ENCODE measurements at places on chromosomes 13 and 19.

- no peak for DNase-seq
Observed at GRCh38 chr19:58356766-58357480, 3.6 kb upstream of the A1BG start.

DNA sequence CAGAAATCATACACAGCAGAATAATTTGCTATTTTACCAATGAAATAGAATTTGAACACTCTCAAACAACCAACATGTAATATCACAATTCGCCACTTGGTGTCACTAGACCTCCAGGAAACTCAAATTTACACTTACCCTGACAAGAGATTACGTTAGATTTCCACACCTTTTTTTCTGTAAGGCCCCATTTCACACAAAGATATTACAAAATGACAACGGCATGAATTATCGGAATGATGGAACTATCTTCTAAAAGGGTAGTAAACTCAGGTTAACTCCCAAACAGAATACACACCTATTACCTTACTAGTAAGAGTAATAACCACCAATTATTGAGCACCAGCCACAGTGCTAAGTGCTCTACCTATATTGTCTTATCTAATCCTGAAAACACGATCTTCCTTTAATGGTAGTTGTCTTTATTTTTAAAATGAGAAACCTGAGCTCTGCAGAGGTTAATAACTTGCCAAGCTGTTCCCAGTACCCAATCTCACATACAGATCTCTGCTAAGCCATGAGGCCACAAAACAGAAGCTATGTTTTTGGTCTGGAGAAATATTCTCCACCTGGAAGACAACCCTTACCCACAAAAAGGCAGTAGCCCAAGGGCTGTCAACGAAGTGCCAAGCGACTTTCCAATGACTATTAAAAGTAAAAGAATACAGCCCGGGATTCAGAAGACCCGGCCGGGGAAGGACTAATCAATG lies 152.4 kb downstream of the DCLK1 start:
- no peak for DNase-seq

- no peak for DNase-seq
Observed at GRCh38 chr19:58563034-58563573, 4.7 kb upstream of the UBE2M start.

DNA sequence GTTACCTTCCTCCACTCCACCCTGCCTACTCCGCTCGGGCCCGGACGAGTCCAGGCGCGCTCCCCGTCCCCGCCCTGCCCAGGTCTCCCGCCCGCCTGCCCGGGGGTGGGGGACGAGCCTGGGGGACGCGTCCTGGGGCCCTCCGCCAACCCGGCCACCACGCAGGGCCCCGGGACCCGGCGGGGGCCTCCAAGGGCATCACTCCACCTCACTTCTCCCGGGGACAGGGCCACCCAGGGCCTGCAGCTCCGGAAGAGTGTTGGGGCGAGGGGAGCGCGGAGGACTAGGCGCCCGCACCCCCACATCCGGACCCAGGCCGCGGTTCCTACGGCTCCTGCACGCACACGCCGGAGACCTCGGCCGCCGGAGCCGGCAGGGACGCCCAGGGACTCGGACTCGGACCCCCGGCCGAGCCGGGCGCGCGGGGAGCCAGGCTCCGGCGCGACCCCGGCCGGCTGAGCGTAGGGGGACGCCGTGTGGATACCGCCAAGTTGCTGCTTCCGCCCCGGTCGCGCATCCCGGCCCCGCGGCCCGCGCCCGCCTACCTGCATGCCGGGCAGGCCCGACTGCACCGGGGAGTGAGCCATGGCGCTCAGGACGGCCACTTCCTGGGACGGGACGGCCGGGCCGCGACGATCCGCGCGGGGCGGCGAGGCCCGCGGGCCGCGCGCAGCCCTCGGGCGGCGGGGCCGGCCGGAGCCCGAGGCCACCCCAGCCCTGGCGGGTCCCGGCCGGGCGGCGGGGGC lies 534 bp downstream of the STK24 start:
- no peak for DNase-seq

DNA sequence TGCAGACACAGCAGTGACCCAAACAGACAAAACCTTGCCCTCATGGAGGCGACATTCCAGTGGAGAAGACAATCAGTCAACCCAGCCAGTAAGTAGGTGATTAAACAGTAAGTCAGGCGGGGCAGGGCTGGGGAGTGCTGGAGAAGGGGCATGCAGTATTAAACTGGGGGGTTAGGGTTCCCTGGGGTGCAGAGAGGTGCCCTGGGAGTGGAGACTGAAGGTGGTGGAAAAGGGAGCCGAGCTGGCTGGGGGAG lies 31.2 kb upstream of the FXYD3 start:
- DNase-seq: no peak

DNA sequence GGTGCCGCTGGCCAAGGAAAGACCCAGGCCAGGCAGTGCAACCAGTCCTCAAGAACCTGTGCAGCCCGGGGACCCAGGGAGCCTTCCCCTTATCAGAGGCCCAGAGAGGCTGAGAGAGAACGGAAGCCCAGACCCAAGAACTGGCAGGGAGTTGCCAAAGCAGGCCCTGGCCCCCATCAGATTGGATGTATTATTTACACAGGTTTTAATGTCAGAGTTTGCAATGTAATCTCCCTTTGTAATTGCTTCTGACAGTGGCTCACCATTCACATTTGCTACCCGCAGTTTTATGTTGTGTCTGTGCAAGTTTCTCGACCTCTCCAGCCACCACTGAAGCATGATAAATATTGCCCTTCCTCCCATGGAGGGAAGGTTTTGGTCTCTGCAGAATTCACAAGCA lies 660.9 kb downstream of the LIG4 start:
- no peak for DNase-seq

DNA sequence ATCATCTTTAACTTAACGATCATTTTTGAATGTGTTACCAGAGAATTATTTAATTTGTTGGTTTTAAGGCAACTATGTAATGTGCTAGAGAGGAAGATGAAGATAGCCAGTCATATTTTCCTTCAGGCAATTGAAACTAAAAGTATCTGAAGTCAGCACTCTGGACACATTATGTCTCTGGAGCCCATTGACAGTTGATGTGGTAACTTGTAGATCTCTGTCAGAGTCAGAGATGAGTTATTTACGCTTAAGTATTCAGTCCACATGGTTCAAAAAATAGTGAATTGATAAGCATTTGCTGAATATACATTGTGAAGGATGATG lies 2.1 kb downstream of the ZMYM2 start:
- DNase-seq: no peak

DNA sequence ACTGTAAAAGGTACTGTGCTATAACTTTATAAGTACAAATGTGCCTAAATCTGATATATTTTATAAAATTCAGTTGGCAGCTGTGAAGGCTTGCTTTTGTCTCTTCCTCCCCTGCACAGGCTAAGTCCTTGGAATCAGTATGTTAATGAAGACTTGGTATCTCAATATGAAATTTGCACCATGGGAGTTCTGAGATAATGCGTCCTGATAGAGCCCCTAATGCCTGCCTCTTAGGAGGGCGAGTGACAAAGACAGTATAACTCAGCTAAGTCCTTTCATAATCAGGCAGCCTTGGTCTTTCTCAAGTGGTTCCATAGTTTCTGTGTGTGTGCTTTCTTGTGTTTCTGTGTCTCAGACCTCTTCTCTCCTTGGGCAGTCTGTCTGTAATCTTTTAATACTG lies 14.7 kb downstream of the LRCH1 start:
- no peak for DNase-seq

DNA sequence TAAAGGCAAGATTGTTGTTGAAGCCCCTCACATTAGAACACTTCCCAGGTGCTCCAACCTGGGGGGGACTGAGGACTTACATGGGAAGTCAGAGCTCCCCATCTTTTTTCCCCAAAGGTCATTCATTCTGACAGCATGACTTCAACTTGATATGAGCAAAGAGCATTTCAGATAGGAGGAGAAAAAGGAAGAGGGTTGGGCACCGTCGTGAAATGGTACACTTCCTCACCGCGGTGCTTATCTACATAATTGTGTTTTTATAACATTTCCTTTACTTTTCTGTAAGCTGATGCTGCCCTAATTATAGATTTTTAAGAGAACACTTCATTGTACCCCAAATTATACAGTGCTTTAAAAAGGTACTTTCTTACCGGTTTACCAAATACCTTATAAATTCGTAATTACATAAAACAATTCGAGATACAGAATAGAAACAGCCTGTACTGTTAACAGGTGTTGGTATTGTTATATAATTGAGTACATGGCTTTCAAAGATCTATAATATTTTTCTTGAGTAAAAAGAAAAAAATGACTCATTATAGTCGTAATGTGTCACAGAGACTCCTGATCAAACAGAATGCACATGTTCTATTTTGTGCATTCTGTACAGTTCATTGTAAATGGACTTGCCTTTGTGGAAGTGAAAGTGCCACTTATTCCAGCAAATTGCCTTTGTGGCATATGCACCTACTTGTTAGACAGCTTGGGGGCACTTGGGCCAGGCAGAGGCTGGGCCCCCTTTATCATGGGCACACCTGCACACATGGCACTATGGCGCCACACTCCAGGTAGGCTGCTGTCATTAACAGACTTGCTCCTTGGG lies 81.8 kb downstream of the GGACT start:
- DNase-seq: no peak

DNA sequence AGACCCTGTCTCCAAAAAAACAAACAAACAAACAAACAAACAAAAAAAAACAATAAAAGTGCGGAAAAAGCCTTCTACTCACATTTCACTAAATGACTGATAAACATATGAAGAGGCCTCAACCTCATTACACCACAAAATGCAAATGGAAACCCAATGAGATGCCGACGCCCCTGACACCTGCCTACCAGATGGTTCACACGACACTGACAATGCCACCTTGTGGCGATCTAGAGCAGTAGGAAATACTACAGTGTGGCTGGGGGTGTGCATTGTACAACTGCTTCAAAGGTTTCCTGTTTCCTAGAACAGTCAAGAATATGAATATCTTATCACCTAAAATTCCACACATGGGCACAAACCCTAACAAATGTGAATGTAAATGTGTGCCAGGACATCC lies 14.0 kb downstream of the SCGB2B2 start:
- DNase-seq: peak; percentile 44

DNA sequence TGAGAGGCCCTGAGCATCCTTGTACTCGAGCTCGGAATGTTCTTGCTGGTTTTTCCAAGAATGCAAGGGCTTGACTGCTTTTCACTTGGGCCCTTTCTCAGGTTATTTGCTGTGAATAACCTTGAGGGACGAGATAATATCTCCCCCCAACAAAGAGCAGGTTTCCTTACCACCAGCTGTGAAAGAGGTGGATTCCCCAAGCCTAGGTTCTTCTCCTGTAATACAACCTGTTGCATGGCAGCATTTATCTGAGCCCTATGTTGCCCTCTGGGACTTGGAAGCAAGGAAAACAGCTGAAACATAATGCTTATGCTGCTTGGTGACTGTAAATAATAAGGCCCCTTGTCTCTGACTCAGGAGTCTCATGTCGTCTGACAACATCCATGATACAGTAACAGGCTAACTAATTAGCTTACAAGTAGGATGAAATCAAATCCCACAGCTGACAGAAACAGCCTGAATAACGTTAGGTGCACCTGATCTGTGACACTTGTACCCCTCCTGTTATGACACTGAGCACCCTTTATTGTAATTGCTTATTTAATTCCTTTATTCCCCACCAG lies 43.6 kb upstream of the RCBTB2 start:
- no peak for DNase-seq

GRCh38 chr13:57527114-57527735 lies 104.3 kb upstream of the PCDH17 start:
- no peak for DNase-seq

DNA sequence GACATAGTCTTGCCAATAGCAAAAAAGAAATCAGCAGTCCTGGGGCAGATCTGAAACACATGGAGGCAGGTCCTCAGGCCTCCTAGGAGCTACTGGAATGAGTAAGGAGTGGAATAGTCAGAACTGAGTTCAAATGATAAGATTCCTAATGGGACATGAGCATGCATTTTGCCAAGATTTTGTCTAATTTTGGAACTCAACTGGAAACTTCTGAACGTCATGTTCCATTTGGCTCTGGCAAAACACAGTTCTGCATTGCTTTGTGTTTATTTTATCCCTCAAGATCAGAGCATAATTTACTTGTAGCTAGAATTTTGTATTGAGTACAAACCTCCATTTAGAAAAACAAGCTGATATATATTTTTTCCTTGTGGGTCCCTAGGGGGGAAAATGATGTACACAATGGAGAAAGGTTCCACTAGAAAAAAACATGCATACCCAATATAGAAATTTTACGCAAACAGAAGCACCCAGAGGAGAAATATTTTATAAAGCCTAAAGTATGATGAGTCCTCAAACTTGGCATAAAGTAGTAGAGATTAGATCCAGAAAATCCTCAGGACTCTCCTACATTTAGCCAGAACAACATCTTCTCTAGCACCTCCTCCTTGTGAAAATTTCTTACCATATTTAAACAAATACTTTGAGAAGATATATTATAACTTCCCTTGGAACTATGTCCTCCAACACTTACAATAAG lies 149.0 kb upstream of the SERP2 start:
- DNase-seq: no peak

DNA sequence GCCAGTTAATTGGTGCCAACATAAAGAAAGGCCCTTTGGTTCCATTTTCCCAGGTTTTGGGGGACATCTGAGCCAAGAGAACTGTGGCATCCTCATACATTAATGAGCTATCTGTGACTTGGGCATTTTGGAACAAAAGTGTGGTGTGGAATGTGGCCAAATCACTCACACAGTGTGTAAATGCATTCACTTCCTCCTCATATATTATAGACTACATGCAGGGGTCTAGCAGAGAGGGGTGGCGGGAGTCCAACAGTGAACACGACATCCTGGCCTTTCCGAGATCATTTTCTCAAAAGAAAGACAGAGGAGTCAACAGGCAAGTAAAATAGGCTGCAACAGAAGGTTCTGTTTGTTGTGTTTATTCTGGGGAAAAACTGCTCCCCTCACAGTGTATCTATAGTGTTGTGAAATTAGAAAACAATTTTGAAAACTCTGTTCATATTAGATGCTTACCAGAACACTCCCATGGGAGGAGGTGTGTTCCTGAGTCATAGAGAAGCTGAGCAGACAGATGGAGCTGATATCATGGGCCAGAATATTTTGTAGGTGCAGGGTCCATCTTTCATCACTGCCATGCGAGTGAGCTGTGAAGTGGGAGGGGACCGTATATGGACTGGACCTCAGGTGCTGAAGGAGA lies 36.9 kb downstream of the PABPC3 start:
- DNase-seq: no peak

GRCh38 chr19:14004619-14005348 lies 1.3 kb downstream of the RFX1 start:
- DNase-seq: no peak

- no peak for DNase-seq
Observed at GRCh38 chr13:25528266-25528665, 156.5 kb downstream of the ATP8A2 start.

DNA sequence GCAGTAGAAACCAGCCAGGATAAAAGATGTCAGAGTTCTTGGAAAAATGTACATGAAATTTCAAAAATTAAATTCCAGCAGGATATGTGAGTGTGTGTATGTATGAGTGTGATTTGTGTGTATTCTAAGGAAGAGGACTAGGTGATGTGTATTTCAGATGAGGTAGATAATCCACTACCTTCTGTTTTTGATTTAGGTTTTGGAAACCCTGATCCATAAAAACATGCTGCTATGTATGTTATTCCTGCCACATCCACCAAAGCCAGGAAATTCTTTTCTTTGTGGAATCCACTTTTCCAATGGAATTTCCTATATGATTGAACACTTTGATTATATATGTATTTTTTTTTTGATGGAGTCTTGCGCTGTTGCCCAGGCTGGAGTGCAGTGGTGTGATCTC lies 276.9 kb downstream of the UQCRFS1 start:
- DNase-seq: no peak

- no peak for DNase-seq
Observed at GRCh38 chr13:46184277-46184699, 2.3 kb upstream of the LCP1 start.

- no peak for DNase-seq
Observed at GRCh38 chr13:47046706-47047105, 149.9 kb upstream of the HTR2A start.
